ENCODE measurements at places on chromosomes 3 and 15. TPM values are rescaled to one million over a fixed set of nuclear protein-coding genes. Genes with fewer than 3 reads are reported as not detected.

Gene CCR2
- total RNA-seq = 0.83 TPM

Gene SPATA12
- not detected for total RNA-seq

Gene GOLGA8T
- total RNA-seq = 0.18 TPM

DNA sequence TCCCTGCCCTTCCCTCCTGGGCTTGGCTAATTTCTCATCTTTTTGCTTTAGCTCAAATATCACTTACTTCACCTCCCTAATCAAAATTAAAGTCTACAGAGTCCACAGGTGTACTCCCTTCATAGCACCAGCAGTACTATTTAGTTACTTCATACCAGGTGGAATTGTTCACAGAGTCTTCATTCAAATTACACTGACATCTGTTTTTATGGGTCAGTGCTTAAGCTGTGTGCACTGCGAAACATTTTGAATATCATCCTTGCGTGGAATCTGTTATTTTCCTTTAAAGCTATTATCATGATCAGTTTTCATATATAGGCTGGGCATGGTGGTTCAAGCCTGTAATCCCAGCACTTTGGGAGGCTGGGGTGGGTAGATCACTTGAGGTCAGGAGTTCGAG, 2.7 kb upstream of the SERF2 start:
- H3K4me3 ChIP-seq = no peak overlapping the region
- peaks cover 21% of the 10 kb centered on the region for H3K4me1 ChIP-seq
- no peaks in the 10 kb centered on the region for H3K27me3 ChIP-seq
- no peak for DNase-seq
- peaks cover 20% of the 10 kb centered on the region for H3K36me3 ChIP-seq
- H3K27ac ChIP-seq = no peak overlapping the region

GRCh38 chr3:73768524-73769308, 144.0 kb upstream of the PDZRN3 start:
- no peak for DNase-seq
- no peaks in the 10 kb centered on the region for H3K27me3 ChIP-seq
- H3K4me1 ChIP-seq = no peaks in the 10 kb centered on the region
- H3K27ac ChIP-seq = no peak overlapping the region
- H3K4me3 ChIP-seq = no peak overlapping the region

- peak; percentile 12 for DNase-seq
- peaks cover 1% of the 10 kb centered on the region for H3K36me3 ChIP-seq
- peak overlapping the region; percentile 54 for H3K4me3 ChIP-seq
- H3K4me1 ChIP-seq = peaks cover 9% of the 10 kb centered on the region
- H3K27ac ChIP-seq = no peak overlapping the region
Observed at GRCh38 chr3:12287727-12288181, 1.1 kb upstream of the PPARG start.

GRCh38 chr3:188279502-188280335, 125.8 kb downstream of the LPP start:
- no peaks in the 10 kb centered on the region for H3K27me3 ChIP-seq
- H3K36me3 ChIP-seq = peaks cover 2% of the 10 kb centered on the region

DNA sequence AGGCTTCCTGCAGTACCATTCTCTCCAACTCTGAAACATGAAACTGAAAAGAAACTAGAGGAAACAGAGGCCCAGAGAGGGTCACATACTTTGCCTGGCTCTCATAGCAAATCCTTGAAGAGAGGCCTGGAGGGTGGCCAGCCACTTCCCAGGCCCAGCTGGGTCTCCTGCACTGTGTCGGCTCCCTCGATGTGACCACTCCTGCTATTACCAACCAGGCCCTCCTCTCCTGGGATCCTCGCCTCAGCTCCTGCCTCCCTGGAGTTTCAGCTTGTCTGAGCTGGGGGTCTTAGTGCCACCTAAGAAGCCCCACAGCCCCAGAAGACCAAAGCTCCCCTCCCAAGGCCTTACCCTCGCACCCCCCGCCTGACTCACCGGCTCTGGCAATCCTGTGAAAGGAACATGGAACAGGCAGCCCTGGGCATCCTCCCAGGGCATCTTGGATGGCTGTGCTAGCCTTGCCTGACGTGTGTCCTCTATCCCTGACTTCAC, 4.6 kb downstream of the LOXL1 start:
- H3K36me3 ChIP-seq = no peaks in the 10 kb centered on the region
- no peak overlapping the region for H3K27ac ChIP-seq
- peaks cover 2% of the 10 kb centered on the region for H3K27me3 ChIP-seq
- no peak for DNase-seq

DNA sequence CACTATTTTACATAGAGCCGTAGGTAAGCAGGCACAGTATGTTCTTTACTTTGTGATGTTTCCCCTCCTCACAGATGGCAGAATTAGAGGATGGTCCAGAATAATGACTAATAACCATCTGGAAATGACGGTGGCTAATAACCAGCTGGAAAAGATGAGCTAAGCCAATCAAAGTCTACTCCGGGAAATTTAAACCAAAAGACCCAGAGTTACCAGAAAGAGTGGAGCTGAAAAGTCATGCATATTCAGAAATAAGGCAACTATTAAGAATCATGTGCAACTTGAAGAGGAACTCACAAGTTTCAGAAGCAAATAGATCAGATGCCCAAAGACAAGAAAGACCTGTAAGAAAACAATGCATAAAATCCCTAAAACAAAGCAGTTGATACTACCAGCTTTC, 33.6 kb downstream of the DMXL2 start:
- no peak overlapping the region for H3K4me3 ChIP-seq
- no peak for DNase-seq
- peaks cover 6% of the 10 kb centered on the region for H3K36me3 ChIP-seq
- no peaks in the 10 kb centered on the region for H3K4me1 ChIP-seq
- H3K27ac ChIP-seq = no peak overlapping the region
- H3K27me3 ChIP-seq = no peaks in the 10 kb centered on the region

DNA sequence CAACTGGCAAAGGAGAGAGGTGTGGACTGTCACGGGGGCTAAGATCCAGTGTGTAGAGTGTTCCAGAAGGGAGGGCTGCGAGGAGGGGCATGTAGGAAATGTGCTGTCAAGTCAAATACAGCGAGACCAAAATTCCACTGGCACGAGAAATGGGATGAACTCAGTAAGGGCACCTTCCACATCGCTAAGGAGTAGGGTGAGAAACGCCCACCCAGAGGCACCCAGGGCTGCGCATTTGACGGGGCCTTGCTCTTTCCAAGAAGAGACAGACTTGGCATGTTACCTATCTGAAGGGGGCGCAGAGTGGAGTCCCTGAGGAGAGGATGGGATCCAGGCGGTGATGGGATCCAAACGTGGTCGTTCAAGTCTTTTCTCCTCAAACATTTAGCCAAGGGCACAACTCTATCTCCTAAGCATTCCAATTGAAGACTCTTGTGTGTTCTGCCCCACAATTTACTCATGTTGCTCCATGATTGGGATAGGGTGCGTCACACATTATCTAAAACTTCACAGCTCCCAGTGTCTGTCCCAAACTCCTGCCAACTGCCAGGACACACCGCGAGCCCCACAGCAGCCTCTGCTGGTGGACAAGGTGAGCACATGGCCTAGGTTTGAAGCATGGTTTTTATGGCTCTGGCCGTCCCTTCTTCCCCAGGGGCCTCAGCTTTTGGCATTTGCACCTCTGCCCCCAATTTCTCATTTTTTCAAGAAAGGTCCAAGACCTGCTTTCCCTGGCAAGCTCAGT, 7.6 kb downstream of the SELENOS start:
- peak overlapping the region; percentile 32 for H3K27ac ChIP-seq
- peaks cover under 1% of the 10 kb centered on the region for H3K4me1 ChIP-seq
- no peaks in the 10 kb centered on the region for H3K27me3 ChIP-seq
- DNase-seq = no peak

All from activated CD8-positive, alpha-beta T cell treated with anti-CD3 and anti-CD28 coated beads for 36 hours (primary cell).